Smooth muscle cell of the umbilical artery (primary cell): ENCODE measurements at places on chromosomes 12 and 14. TPM values are rescaled to one million over a fixed set of nuclear protein-coding genes. Genes with fewer than 3 reads are reported as not detected.

The TAS2R8 gene
- total RNA-seq, result not detected in 2 replicates

The AKAP3 gene
- total RNA-seq, result 0.30 and 1.7 TPM in 2 replicates

The PLBD1 gene
- 1.2 and 2.1 TPM in 2 replicates for total RNA-seq

The B4GALNT3 gene
- total RNA-seq, result 0.23 TPM in 1 of 2 replicates, not detected in the other

The TAS2R50 gene
- 3.9 and 8.6 TPM in 2 replicates for total RNA-seq

The KRT75 gene
- not detected in 2 replicates for total RNA-seq

The STON2 gene
- not detected in 2 replicates for total RNA-seq

The FAM234B gene
- 10.1 and 10.9 TPM in 2 replicates for total RNA-seq

The CNTN1 gene
- total RNA-seq, result 3.6 and 11.8 TPM in 2 replicates

The CIDEB gene
- 0.59 and 0.69 TPM in 2 replicates for total RNA-seq

The PTPN21 gene
- total RNA-seq, result 9.2 and 18.2 TPM in 2 replicates

The DTX1 gene
- not detected in 2 replicates for total RNA-seq

The METTL25 gene
- total RNA-seq, result 6.1 and 9.5 TPM in 2 replicates

The KRT73 gene
- total RNA-seq, result not detected in 2 replicates

The CHGA gene
- total RNA-seq, result not detected in 2 replicates
